ENCODE measurements at places on chromosomes 11 and 22. TPM values are rescaled to one million over a fixed set of nuclear protein-coding genes. Genes with fewer than 3 reads are reported as not detected.

FGF3 gene
- not detected for total RNA-seq

ARVCF gene
- total RNA-seq, result 2.4 TPM

- H3K4me3 ChIP-seq, result no peak overlapping the region
- H3K4me1 ChIP-seq, result no peaks in the 10 kb centered on the region
- peaks cover 4% of the 10 kb centered on the region for H3K36me3 ChIP-seq
- DNase-seq, result no peak
Observed at GRCh38 chr11:2325719-2326118, 23.9 kb downstream of the TSPAN32 start.

LRRC74B gene
- not detected for total RNA-seq

B4GAT1 gene
- total RNA-seq, result 8.3 TPM
